ENCODE measurements at places on chromosomes 2 and 18.

DNA sequence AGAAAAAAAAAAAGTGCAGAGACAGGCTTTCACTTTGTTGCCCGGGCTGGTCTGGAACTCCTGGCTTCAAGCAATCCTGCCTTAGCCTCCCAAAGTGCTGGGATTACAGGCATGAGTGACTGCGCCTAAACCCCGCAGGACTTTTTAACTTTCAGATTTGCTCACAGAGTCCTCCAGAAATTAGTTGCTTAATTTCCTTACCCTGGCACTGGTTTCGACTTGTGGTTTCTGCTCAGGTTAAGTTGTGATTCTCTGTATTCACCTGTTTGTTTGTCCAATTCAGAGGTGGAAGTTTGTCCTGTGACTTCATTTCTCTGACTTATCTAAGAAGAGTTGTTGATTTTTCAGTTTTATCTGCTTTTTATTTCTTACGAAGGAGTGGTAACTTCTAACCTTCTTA, 238.1 kb downstream of the TMEM182 start:
- ATAC-seq = no peak

DNA sequence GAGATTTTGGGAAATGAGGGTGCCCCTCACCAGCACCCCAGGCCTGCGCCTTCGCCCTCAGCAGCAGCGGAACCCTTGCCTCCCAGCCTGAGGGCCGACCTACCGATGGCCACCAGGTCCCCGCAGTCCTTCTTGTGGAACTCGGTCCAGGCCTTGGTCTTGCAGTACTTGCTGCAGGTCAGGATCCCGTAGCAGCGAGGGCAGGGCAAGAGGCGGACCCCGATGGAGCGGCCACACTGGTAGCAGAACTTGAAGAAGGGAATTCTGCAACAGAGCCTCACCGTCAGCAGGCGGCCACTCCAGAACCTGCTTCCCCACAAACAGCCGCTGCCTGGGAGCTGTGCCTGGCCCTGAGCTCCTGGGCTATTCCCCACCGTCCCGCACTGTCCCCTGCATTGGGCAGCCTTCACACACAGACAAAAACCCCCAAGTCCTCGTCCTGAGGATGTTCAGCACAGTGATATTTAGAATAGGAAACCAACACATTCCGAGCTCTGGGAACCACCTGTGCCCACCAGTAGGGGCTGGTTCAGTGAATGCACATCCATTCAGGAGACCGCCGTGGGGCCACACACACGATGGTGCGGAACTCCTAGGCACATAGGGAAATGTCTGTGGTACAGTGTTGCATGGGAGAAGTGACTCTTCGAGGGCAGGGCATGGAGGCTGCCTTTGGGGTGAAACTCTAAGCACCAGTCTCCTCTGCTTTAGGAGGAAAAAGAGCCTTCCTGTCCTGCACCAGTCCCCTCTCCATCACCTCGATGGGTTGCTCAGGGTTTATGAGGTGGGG, 45.6 kb downstream of the GPC1 start:
- ATAC-seq = no peak

DNA sequence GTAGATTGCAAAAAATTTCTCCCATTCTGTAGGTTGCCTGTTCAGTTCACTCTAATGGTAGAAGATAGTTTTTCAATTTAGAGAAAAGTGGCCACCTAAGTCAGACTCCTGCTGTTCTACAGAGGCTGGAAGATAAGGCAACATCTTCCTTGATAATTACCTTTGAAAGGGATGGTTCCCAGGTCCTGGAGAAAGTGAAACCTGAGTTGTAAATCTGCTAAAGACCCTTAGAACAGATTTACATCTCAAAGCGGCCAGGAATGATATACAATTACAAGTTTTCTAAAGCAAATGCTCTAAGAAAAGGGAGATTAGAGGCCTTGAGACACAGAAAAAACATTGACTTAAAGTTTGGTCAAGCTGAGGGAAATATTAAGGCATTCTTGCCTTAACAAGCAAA, 1350.2 kb upstream of the FAM98A start:
- no peak for ATAC-seq

DNA sequence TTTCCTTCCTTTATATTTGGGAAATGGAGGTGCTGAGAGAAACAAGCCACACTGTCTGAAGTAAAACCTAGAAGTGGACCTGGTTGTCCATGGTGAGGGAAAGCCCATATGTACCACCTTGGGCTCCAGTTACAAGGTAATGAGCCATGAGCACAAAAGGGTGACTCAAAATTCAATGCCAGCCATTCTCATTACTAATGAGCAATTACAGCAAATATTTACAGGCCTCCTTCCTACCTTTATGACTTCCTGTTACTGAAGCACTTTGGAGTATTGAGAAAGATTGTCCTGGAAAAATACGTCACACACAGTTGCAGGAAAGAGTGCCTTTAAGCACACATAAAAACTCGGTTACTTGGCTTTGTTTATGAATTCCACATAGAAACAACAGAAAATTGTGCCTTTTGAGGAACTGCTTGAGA, 9.1 kb downstream of the EPAS1 start:
- ATAC-seq = peak; percentile 28

- no peak for ATAC-seq
These were observed 6.1 kb upstream of the GPC1 start for GRCh38 chr2:240429341-240429871.

DNA sequence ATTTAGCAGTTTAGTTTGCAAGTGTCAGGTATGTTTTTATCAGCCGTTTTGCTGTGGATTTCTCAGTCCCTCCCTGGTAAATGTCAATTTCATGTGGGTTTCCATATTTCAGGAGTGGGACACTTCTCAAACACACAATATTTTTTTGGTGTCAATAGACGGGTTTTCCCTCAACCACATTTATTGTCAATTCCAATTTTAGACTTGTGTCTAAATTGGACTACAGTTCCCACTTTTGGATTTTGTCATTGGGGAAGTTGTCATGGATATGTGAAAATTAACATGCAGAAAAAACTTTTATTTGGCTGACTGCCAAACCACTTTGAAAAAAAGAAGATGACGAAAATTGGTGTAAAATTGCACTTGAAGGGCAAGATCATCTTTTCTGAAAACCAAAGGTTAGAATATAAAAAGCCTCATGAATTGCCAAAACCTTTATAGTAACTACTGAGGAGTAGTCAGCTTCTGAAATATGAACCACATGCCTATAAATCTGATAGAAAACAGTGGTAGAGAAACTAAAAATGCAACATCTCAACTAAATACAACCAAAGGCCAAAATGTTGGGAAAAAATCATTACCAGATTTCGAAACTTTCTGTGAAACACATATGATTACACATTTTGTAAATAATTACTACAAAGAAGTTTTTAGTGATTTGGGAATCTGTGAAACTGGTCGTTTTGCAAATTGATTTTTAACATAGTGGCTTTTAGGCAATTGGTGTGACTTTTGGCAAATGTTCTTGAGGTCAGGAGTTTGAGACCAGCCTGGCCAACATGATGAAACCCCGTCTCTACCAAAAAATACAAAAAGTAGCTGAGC, 106.4 kb downstream of the BCL2L11 start:
- no peak for ATAC-seq

DNA sequence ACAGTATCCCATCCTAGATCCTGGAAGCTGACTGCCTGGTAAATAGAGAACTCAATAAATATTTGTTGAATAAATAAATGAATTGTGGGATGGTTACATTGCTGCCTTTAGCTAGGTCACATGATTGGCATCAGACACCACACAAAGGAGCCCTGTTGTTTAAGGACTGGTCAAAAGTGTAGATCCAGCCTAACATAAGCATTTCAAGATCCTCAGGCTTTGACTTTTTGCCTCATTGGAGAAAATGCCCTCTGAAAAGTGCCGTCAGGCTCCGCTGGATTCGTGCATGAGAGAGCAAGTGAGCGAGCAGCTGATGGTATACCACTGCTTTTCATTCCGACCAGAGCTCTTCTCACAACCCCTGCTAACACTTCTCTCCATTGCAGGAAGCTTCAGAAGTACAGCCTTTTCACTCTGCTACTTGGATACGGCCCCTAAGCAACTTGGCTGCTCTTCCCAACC, 1.3 kb upstream of the ZNF24 start:
- no peak for ATAC-seq

- no peak for ATAC-seq
These were observed 767 bp upstream of the NPPC start for GRCh38 chr2:231926761-231927565.

DNA sequence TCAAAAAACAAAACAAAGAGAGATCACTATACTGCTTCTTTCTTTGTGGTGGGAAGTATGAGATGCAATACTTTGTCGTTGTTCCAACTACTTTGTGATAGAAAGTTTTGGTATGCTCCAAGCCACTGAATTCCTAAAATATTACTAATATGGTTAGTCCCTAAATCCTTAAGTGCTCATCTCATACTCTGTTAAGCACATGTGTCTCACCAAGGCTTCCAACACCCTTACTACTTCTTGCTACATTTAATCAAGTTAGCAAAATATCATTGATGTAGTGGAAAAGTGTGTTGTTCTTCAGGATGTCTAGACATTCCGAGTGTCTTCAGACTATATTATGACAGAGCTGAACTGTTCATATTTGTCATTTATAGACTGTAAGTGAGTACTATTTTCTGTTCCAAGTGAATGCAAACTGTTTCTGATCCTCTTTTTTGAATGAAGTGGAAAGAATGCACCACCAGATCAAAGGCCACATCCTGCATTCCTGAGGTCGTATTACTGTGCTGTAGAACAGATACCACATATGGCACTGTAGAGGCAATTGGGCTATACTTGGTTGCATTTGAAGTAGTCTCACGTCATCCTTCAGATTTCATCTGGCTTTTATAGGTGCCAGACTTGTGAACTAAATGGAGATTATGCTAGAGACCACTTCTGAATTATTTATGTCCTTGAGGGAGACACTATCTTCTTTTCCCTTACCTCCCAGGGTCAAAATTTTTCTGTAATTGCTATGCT, 298.4 kb upstream of the ZNF521 start:
- no peak for ATAC-seq

- ATAC-seq = no peak
These were observed 123.1 kb upstream of the STK17B start for GRCh38 chr2:196294516-196294909.

DNA sequence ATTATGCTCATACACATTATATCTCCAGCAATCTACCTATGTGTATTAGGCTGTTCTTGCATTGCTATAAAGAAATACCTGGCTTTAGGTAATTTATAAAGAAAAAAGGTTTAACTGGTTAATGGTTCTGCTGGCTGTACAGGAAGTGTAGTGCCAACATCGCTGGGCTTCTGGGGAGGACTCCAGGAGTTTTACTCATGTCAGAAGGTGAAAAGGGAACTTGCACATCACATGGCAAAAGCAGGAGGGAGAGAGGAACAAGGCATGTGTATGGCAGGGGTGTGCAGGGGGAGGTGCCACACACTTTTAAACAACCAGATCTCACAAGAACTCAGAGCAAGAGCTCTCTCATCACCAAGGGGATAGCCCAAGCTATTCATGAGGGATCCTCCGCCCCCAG, 715.4 kb upstream of the ZEB2 start:
- ATAC-seq = no peak

DNA sequence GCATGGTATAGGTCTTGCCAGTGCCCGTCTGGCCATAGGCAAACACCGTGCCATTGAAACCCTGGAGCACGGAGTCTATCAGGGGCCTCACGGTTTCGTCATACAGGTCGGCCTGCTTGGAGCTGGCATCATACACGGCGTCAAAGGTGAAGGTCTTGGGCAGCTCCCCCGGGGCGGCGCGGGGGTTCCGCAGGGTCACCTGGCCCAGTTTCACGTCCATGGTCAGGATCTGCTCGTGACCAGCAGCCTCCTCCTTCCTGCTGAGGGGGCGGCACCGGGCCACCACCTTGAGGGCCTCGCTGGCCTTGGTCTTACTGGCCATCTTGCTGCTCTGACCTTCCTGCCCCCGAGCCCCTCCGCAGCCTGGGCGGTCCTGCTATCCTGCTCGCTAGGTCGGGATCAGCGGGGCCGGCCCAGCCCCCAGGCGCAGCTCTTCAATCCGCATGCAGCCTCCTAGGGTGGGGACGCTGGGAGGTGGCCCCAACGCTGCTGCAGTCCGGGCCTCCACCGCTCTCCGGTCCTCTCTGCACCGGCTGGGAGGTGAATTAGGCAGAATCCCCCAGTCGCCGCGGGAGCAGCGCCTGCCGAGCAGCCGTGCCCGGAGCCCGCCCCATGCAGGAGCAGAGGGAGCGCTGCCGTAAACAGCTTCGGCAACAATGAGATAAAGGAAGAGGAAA, 563 bp downstream of the KIF3C start:
- peak; percentile 32 for ATAC-seq

GRCh38 chr2:109736177-109736827, 57.8 kb upstream of the RGPD5 start:
- ATAC-seq = peak; percentile 43

GRCh38 chr2:52862801-52863200, 904.8 kb upstream of the CHAC2 start:
- ATAC-seq = no peak

- ATAC-seq = no peak
These were observed 19.1 kb upstream of the BCL2L11 start for GRCh38 chr2:111101592-111101991.

GRCh38 chr2:236538242-236538641, 31.4 kb upstream of the ACKR3 start:
- no peak for ATAC-seq

GRCh38 chr2:238403632-238404405, 22.9 kb upstream of the ASB1 start:
- ATAC-seq = no peak

- no peak for ATAC-seq
These were observed 137.9 kb downstream of the KLHL29 start for GRCh38 chr2:23522726-23523372.

DNA sequence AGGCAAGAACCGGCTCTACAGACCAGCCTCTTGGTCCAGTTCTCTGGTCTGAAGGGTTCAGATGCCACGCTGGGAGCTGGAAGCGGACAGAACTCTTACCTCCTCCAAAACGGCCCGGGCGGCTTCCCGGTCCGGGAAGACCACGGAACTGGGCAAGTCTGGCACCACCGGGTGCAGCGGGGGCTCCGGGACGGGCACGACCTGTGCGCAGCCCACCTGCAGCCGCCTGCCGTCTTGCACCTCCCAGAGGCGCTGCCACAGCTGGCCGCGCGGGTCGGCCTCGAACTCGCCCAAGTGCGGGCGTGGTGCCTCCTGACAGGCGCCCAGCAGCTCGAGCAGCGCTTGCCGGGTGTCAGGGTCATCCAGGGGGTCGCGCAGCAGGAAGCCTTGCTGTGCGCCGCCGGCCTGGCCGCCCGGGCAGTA, 773 bp downstream of the CMPK2 start:
- ATAC-seq = no peak

DNA sequence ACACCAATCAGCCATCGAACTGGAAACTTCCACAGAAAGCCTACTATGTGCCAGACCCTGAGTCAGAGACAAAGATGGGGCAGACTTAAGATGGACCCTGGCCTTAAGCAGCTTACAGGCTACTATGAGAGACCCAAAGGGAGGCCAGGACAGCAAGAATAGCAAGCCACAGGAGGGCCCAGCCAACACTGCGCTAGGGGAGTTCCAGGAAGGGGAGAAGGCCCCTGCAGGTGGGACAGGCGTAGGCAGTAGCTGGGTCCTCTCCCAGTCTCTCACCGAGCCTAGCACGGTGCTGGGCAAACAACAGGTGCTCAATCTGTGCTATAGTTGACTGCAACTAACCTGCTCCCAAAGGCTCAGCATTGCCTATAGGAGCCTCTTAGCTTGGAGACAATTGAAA, 136.2 kb downstream of the CLIP4 start:
- ATAC-seq = no peak

Data from gastroesophageal sphincter (tissue), 4 donors.